ENCODE measurements at places on chromosomes 4 and X.

DNA sequence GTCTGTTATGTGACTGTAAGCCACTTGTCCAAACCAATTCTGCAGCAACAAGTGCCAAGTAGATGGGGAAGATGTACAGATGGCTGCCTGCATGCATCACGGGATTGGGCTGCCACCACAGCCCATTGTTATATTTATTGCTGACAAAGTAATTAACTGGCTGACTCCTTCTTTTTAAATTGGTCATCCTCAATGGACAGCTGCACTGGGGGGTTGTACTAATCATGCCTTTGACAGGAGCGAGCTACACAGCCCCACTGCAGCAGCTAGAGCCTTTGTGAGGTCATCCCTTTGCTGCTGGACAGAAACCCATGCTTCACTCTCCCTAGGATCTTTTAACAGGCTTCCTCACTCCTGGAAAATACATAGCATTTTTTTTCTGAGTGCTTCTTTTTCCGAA, 146.7 kb upstream of the CXXC4 start:
- no peak for DNase-seq

DNA sequence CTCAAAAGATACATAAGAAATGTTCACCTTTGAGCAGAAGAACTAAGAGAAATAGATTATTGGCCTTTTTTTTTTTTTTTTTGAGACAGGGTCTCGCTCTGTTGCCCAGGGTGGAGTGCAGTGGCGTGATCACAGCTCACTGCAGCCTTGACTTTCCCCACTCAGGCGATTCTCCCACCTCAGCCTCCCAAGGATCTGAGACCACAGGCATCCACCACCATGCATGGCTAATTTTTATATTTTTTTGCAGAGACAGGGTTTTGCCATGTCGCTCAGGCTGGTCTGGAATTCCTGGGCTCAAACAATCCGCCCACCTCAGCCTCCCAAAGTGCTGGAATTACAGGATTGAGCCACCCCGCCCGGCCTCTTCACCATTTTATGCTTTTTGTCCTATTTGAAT, 2.9 kb upstream of the TLR6 start:
- DNase-seq, result no peak

- DNase-seq, result no peak
Measured at GRCh38 chr4:8266508-8266907, 3.0 kb upstream of the HTRA3 start.

DNA sequence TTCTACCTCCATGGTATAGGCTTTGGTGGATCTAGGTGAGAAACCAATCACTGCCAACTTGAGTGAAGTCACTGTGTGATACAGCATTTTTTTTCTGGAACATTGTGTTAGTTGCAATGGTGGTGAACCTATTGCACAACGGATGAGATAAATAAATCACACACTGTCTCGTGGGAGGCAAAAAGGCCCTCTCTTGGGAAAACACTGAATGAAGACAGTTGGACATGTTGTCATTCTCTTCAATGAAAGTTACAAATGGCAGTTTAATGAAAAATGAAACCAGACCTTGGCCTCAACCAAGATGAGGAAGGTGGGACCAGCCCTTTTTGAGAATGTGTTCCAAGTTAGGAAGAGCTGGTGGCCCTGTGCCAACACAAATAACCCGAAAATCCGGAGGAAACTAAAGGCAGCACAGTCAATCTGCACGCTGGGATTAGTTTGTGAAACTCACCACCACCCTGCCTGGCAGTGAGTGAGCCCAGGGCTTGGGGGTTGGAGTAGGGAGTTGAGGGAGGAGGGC, 5.4 kb upstream of the ADGRG2 start:
- DNase-seq, result no peak

- no peak for DNase-seq
Measured at GRCh38 chr4:106314960-106315359, 1.0 kb downstream of the TBCK start.

DNA sequence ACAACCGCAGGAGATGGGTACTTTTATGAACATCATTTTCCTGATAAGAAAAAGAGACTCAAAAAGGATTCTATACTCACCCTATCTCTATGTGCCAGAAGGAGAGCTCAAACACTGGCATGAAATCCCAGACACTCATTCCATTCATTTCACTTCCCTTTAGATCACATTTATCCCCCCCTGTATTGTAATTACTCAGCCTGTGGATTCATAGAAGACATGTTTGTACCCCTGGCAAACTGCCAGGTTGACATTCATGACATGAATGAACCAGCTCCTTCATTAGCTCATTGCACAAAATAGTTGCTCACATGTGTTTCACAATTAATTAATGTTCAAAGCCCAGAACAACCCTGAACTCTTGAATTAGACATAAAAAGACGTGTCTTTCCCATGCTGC, 4.9 kb downstream of the SMR3A start:
- no peak for DNase-seq

GRCh38 chrX:114712466-114712865, 128.6 kb downstream of the HTR2C start:
- DNase-seq, result no peak

- DNase-seq, result no peak
Measured at GRCh38 chrX:15043538-15043937, 170.3 kb downstream of the MOSPD2 start.

GRCh38 chr4:100017637-100018310, 67.7 kb upstream of the H2AZ1 start:
- DNase-seq, result no peak

DNA sequence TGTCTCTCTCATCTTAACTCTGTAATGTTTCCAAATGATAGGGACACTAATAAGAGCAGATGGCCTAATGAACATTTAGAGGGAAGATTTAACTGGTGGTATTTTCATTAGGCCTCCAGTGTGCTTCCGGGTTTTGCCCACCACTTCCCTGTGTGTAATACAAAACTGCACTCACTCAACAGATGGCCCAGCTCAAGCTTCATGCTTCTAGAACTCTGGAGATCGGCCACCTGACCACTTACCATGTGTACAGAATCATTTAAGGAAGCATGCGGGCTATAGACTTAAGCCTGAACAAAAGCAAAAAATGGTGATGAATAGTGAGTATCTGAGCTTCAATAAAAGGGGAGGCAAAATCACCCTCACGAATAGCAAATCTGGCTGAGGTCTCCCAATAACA, 89.3 kb downstream of the SH2D1A start:
- no peak for DNase-seq

GRCh38 chr4:73770917-73771316, 30.5 kb downstream of the CXCL8 start:
- DNase-seq, result no peak

GRCh38 chr4:138030375-138030774, 211.8 kb downstream of the SLC7A11 start:
- no peak for DNase-seq

- DNase-seq, result no peak
Measured at GRCh38 chr4:23828779-23829178, 61.1 kb downstream of the PPARGC1A start.

Measured in activated CD8-positive, alpha-beta memory T cell treated with anti-CD3 and anti-CD28 coated beads for 24 hours (primary cell).